ENCODE measurements at places on chromosomes 5 and 9. TPM values are rescaled to one million over a fixed set of nuclear protein-coding genes. Genes with fewer than 3 reads are reported as not detected.
A peak's percentile ranks its signal among the peaks of the same experiment; 100 is the strongest.

DNA sequence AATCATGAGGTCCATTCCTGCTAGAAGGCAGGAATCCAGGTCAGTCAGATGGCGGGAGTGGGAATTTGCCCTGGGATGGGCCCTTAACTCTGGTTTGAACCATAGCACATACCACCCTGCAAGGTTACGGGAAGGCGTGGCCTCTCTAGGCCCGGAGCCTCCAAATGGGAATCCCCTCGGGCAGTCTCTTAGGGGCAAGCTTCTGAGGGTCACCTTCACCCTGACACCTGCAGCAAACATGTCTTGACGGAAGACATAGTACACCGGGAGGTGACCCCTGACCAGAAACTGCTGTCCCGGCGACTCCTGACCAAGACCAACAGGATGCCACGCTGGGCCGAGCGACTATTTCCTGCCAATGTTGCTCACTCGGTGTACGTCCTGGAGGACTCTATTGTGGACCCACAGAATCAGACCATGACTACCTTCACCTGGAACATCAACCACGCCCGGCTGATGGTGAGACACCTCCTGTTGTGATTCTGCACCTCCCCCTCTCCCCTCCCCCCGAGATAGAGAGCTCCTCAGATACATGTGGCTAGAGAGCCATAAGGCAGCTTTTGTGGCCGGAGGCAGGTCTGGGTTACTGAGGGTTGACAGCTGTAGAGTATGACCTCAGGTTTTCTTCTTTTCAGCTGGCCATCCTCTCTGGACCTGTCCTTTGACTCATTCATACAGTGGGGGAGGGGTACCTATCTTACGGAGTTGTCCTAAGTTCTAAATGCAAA is 957 bp downstream of the PRELID1 start:
- DNase-seq = peak; percentile 22

GRCh38 chr5:33806738-33807442 is 84.9 kb downstream of the ADAMTS12 start:
- no peak for DNase-seq

GRCh38 chr9:23823986-23824829 is 1.8 kb downstream of the ELAVL2 start:
- DNase-seq = no peak

DNA sequence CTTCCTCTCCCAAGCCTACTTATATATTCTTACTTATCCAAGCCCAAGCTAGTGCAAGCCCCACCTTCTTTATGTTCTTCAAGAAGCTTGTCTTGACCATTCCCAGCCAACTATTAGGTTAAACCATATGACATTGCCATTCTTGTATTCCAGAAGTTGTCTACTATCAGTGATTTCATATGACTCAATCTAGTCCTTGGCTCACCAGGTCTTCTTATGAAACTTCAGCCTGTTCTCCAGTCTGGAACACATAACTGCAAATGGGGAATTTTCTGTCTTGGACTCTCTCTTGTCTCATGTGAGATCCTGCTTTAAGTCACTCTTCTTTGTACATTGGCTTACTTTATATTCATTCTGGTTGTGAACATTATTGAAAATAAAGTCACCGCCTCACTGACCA is 130.7 kb downstream of the TTLL11 start:
- DNase-seq = no peak

DNA sequence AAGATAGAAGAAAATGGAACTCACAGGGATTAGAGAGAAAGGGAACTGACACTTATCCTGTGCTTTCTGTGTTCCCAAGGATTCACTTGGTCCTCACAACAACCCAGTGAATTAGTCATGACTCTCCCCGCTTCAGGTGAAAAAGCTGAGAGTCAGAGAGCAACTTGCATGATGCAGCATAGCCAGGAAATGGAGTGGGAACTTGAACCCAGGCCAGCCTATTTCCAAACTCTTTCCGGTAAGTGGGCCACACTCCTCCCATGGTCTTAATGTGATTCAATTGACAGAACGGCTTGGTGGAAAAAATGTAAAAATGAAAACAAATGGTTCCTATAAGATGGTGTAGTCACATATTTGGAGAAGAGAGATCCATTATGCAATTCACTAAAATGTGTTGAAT is 45.9 kb upstream of the CEMIP2 start:
- no peak for DNase-seq

The ENC1 gene
- total RNA-seq = 26.8 TPM

The DCP2 gene
- total RNA-seq = 53.8 TPM

DNA sequence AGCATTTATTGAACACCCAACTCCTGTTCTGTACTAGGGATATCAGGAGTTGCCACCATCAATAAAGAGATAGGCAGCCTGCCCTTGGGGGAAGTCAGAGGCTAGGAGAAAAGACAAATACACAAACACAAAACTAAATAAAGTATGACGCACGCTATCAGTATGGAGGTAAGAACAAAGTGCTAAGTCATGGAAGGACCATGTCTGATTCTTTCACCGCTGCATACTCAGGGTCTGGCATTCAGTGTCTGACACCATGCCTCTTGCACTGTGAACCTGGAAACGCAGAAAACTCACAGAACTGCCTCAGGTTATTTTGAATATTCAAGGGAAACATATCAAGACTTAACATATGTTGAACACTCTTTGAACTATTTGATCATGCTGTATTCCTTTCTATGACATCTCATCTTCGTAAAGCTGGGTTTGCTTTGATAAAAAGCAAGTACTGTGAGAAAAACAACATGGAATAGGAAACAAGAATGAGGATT is 65.3 kb downstream of the ADAMTSL1 start:
- DNase-seq = no peak

The LMBRD2 gene
- 12.2 TPM for total RNA-seq

The TMEFF1 gene
- not detected for total RNA-seq

DNA sequence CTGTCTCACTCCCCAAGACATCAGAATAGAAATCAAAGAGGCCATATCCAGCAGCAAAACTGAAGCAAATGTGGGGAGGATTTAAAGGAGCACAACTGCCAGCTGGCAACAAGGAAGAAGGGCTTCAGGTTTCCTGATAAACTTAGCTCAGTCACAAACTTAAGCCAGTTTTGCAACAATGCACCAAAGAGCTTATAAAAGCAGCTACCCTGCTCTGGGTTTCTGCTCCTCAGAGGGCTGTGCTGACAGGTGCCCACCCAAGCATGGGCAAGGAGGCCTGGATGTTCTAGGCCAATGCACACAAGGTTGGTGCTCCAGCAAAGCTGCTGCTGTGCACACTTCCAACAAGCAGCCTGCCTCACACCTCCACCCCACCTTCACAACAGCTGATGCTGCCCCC is 132.9 kb downstream of the SIL1 start:
- DNase-seq = no peak

DNA sequence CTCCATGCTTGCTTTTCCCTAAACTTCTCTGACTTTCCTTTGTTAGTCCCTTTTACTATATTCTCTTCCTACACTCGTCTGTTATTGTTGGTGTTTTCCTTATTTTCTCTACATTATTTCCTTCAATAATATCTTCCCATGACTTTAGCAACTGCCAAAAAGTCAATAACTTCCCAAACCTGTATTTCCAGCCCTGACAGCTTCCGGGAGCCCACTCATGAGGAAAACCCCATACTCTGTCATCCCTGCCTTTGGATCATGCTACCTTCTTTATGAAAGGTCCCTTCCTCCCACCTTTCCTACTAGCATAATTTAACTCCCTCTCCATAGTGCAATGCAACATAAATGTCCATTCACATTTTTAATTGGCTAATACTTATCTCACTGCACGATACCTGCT is 144.0 kb upstream of the CDH6 start:
- no peak for DNase-seq

DNA sequence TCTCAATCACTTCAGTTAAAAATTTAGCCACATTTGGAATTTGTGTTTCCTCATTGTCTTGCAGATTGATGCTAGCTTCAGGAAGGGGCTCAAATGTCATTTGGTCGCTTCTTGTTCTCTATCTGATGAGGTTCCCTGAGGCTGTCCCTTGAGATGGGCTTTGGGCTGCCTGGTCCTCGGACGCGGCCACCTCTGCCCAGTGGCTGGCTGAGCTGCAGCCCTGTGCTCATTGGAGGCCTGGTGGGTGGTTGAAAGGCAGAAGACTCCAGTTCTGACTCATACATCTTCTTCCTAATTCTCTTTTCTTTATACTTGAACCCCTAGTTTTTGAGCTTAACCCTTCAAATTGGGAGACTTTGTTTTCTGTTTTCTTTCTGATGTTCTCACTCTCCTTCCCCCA is 78.8 kb upstream of the NTRK2 start:
- peak; percentile 54 for DNase-seq

- no peak for DNase-seq
Observed at GRCh38 chr5:139852696-139853095, 57.1 kb downstream of the PSD2 start.

DNA sequence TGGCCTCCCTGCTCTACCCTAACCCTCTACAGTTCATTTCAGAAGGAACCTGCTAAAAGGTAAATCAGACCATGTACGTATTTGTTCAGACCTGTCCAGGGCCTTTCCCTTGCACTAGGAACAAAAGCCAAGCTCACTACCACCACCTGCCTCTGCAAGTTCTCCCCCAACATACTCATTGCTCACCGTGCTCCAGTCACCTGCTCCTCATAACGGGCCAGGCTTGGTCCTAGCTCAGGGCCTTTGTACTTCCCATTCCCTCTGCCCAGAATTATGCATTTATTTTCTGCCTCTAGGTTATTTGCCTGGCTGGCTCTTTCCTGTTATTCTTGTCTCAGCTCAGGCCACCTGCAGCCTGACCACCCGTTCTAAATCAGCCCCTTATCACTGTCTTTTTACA is 4.8 kb upstream of the FGF1 start:
- DNase-seq = no peak

The BNIP1 gene
- 8.2 TPM for total RNA-seq

DNA sequence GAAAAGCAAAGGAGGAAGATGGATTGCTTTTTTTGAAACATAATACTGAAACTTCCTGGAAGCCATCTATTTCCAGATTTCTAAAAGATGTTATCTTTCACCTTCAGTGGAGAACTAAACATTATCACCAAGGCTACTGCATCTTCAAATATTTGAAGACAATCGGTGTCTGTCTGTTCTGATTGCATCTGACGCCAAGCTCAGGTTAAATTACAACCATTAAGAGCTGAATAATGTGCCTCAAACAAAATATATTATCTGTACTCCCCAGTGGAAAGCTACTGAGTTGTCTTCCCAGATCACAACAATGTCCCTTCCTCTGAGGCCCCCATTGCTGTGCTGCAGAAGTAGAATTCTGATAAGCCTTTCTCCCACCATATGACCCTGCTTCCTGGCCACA is 342.3 kb downstream of the PLK2 start:
- no peak for DNase-seq

The FLT4 gene
- 12.3 TPM for total RNA-seq

The ZDHHC11B gene
- total RNA-seq = 7.4 TPM

DNA sequence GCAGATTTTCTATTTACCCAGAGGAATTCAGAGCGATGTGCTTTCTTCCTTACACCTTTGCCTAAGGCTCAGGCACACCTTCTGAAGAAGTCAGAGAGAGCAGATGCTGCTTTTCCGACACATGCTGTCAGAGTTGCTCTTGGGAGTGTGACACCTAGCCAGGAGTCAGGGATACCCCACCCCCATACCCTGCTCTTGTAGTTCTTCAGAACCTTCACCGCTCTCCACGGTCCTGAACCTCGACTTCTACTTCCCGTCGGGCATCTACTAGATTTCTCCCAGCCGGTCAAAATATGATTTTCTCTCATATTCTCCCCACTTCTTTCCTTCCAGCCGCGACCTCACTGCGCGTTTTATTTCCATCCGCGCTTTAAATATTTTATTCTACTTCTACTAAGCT is 1.7 kb downstream of the GRIN3A start:
- no peak for DNase-seq

GRCh38 chr9:31839273-31839672 is 545.2 kb upstream of the ACO1 start:
- no peak for DNase-seq

DNA sequence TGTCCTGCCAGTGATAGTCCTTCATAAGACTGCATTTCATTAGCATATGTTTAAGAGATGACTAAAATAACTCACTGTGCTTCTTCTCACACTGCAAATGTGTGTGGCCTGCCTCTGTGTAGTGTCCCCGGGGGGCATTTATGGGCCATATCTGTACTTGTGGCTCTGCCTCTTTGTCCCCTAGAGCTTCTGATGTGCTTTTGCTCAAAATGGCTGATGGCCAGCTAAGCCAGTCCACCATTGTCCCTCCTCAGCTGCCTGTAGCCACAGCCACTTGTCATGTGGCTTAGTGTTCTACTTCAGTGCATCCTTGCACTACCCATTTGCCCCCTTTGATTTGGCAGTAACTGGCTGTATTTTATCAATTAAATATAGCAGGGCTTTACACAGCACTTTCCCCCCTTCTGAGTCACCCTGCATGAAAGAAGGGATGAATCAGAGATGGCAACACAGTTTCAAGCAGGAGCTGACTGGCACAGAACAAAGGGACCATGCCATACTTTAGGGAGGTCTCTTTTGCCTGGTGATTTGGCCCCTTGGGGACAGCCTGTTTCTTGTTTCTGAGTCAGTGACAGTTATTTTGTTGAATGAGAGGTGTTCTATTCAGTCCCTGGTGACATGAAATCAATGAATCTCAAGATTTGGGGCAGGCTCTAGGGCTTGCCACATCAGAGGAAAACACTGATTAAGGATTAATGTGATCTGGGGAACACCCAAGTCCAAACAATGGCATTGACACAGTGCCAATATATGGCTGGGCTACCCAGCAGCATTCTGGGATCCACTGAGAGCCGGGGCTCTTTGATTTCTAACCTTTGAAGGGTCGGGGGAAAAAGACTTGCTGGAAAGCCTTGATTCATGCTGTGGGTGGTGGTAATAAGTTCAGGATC is 245.5 kb downstream of the SMARCA2 start:
- no peak for DNase-seq

DNA sequence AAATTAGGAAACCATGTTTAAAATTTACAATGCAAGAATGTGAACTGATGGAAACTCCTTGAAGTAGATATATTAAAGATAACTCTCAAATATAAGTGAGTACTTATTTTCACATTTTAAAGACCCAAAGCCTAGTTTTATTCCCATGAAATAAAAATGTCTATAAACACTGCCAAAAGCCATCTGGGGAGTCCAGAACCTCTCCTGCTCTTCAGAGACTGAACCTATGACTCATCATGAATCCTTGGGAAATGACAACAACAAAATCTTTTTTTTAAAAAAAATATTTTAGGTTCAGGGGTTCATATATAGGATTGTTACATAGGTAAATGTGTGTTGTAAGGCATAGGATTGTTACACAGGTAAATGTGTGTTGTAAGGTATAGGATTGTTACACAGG is 33.8 kb upstream of the FYB1 start:
- DNase-seq = no peak

GRCh38 chr9:131582466-131583336 is 37.4 kb downstream of the PRRT1B start:
- DNase-seq = peak; percentile 70

- no peak for DNase-seq
Observed at GRCh38 chr9:99986642-99987041, 80.2 kb downstream of the STX17 start.

The CFAP77 gene
- total RNA-seq = 3.7 TPM

- no peak for DNase-seq
Observed at GRCh38 chr9:69028754-69029153, 6.8 kb upstream of the FXN start.

GRCh38 chr9:124774129-124774978 is 2.6 kb upstream of the OLFML2A start:
- no peak for DNase-seq

- no peak for DNase-seq
Observed at GRCh38 chr5:135740475-135740874, 94.0 kb upstream of the SLC25A48 start.

The TMEM267 gene
- total RNA-seq = 27.2 TPM

The AP3S1 gene
- total RNA-seq = 8.9 TPM
